ENCODE measurements at places on chromosomes 2 and 18.

GRCh38 chr2:20728114-20728758, 61.3 kb downstream of the GDF7 start:
- no peak for DNase-seq

DNA sequence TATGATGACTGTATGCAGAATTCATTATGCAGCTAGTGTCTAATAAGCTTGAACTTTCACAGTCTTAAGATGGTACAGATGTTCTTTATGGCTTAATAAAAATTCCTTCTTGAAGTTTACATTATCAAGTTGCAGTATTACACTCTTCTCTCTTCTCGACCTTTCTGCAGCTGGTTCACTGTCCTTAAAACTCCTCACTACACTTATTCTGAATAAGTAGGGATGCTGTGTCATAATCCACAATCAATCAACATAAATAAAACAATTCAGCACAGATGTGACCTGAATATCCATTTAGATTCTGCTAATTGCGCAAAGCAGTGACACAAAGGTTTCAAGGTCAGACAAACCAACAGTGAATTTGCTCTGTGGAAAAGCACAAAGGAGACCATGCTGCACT, 356.8 kb downstream of the SUCLG1 start:
- DNase-seq = no peak

- DNase-seq = no peak
Observed at GRCh38 chr2:236712961-236713673, 143.5 kb downstream of the ACKR3 start.

GRCh38 chr2:227848146-227848545, 23.3 kb upstream of the DAW1 start:
- no peak for DNase-seq

DNA sequence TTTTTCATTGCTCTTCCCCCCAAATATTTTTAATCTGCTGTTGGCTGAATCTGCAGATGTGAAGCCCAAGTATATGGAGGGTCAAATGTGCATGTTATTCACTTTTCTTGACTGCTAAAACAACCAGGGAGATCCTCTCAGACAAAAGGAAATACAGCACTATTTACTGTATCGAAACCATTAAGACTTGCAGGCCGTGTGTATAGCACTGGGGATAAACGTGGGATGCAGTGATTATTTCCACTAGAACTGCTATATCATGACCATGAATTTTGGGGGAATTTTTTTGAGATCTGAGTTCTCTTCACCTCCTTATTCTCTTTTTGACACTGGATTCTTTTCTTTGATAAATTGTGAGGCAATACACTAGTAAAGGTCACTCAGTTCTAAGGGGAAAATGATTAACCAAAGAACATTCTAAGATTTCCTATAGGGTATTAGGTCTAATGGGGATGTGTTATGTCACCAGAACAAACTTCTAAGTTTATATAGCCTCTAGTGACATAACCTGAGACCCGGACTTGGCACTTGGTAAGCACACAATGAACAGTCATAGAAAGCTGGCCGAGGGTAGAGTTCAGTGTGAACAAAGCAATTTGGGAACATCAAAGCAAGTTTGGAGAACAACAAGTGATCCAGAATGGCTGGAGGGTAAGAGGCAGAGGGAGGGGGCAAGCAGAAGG, 14.9 kb upstream of the UGT1A1 start:
- DNase-seq = no peak

- DNase-seq = no peak
Observed at GRCh38 chr2:202025816-202026215, 7.8 kb upstream of the FZD7 start.

GRCh38 chr2:40292291-40292690, 159.6 kb downstream of the SLC8A1 start:
- DNase-seq = no peak

GRCh38 chr2:236061899-236062298, 106.3 kb downstream of the GBX2 start:
- DNase-seq = no peak

DNA sequence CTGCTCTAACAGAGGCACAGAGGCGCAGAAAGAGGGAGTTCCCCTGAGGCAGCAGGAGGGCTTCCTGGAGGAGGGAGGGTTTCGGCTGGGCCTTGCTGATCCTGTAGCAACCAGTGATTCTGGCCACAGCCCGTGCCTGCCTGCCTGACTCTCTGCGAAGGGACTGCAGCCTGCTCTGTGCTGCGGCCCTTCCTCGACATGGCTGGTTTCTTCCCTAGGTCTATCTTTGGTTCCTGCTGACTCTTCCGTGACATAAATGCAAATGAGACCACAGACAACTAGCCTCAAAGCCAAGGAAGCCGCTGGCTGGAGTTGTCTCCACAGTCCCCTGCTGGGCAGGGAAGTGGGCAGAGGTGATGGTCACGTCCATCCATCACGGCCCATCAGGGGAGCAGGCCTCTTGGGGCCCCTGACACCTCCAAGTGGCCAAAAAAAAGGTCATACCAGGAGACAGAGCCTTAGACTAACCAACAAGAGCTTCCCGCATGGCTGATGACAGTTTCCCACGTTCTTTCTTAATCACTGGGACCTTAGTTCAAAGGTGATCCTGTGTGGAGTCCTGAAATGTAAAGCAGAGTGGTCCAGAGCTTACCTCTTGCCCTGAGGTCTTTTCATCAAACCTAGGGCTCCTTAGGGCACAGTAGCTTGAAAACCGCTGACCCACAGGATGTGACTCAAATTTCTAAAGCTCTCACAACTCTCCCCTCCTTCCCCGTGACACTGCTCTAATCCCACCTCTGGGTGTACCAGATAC, 55.3 kb downstream of the HS1BP3 start:
- peak; percentile 94 for DNase-seq

All from ELR (cell line).